Stimulated activated CD4-positive, alpha-beta T cell treated with anti-CD3 and anti-CD28 coated beads, Interleukin-4, amount 100 ng/mL, for 4 hours (primary cell): ENCODE measurements at places on chromosomes 2 and 18.
A peak's percentile ranks its signal among the peaks of the same experiment; 100 is the strongest.

GRCh38 chr2:16664052-16664731, 1.4 kb downstream of the CYRIA start:
- no peak for DNase-seq

DNA sequence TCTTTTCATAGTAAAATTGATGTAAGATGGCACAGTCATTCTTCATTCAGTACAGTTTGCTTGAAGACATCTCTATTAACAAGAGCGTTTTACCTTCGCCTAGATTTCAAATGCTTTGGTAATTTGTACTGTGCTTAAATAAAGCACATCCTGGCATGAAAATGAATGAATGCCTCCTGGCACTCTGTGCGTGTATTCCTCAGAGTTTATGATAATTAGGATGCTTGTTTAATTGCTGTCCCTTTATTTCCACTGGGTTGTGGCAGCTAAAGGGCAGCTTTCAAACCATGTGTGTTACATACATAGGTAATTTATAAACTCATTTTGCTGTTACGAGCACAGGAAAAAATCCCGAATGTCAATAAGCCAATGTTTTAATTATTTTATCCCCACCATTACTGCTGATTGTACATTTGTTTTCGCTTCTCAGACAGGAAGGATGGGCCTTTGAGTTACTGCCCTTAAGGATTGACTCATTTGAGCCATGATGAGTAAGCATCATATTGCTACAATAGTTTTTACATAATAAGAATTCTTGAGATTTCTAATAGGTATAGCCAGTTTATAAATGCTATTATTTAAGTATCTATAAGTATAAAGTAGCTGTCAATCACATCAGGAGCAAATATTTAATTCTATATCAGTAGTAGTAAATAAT, 516.5 kb downstream of the XIRP2 start:
- no peak for DNase-seq

DNA sequence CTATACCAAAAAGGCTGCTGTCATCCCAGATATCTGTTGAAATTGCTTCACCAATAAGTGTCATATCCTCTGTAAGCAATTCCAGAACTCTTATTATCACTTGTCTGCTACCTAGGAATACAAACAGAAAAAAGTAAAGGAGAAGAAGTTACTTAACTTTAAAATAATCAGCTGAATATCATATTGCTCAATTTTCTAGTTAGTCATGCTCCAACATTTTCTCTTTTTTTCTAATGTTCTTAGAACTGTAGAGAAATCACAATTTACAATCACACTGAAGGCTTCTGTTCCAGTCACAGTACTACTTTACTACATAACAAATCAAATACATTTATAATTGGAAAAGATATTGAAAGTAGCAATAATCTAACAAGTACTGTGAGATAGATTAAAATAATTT, 17.4 kb downstream of the RTTN start:
- DNase-seq = no peak

DNA sequence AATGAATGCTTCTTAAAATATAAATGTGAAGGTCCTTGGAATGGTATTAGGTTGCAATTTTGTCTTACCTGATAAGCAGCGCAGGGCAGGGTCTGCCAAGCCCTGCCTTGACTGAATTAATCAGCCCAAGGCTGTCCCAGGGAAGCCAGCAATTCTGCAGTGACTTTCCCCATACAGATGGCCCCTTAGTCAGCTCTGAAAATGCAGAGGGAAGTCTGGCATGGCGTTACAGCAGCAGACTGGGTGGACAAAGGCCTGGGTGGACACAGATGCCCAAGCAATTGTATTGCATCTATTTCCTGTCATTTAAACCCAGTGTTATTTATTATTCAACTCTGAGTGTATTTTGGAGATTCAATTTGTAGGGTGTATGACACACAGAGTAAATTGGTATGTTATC, 56.6 kb upstream of the NOL4 start:
- no peak for DNase-seq

DNA sequence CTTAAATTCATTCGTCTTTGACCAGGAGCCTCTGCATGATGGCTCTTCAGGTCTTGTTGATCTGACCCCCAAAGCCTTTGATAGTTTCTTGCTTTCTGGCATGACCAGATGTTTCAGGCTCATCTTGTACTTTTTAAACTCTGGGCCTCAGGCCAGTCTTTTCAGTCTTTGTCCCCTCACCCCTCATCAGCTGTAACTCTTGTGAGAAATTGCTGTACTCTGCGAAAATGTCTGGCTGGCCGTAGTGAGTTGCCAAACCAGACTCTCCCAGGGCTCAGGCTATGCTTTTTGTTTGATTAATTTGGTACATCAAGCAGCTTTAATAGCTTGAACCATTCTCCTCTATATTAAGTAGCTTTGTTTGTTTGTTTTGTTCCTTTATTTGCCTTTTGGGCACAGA, 75.9 kb downstream of the BABAM2 start:
- DNase-seq = no peak

GRCh38 chr2:81303321-81303720, 998.8 kb upstream of the LRRTM1 start:
- DNase-seq = no peak

GRCh38 chr2:230865766-230866755, 1.3 kb downstream of the ITM2C start:
- DNase-seq = no peak

GRCh38 chr2:14120376-14120775, 512.1 kb upstream of the LRATD1 start:
- DNase-seq = no peak

DNA sequence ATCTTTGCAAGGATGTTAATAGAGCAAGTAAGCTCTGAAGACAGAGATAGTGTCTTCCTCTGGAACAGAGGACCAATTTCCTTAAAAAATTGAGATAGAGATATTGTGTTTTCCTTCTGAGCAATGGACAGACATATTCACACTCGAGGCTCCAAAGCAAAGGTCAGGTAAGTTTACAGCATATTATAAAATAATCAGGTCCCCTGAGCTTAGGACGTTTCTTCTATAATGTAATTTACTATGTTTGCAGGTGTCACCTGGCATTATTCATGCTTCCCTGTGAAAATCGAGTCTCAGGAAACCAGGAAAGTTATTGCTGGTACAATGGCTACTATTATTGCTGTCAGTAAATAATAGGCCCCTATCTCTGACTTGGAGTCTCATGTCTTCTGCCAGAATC, 1135.8 kb upstream of the ACVR2A start:
- no peak for DNase-seq

GRCh38 chr2:17615728-17616351, 75.3 kb downstream of the VSNL1 start:
- no peak for DNase-seq

DNA sequence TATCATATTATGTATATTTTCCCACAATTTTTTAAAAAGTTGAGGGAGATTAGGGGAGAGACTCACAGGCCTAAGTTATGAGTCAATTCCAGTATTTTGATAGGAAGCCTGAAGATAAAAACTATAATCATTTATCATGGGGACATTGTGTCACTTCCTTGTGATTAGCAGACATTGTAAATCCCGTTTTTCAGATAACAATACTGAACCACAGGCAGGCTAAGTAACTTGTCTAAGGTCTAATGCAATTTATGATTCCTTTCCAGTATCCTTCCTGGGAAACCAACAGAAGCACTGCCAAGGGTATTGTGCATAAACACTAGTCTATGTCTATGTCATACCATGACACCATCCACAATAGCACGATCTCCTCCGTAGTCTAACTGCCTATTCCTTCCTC, 235.2 kb upstream of the PIK3C3 start:
- DNase-seq = no peak

DNA sequence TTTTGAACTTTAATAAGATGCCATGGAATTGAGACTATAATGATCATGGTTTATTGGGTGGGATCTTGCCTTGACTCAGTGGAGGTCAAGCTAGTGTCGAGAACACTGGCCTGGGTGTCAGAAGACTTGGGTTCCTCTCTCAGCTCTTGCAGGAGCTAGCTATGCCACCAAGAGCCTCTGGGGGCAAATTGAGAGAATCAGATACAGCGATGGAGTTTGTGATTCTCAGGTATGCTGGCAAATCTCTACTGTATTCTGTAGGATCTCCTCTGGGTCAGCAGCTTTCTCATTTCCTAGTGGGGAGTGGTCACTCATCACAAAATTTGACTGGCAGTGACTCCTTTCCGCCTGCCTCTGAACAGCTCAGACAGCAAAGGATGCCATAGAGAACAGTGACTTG, 477.0 kb downstream of the RNF144A start:
- DNase-seq = no peak

DNA sequence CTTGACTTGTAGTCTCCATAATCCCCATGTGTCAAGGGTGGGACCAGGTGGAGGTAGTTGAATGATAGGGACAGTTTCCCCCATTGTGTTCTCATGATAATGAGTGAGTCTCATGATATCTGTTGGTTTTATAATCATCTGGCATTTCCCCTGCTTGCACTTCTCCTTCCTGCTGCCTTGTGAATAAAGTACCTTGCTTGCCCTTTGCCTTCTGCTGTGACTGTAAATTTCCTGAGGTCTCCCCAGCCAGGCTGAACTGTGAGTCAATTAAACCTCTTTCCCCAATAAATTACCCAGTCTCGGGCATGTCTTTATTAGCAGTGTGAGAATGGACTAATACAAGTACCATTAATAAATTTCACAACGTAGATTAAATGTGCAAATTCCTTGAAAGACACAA, 102.3 kb upstream of the EPB41L5 start:
- no peak for DNase-seq

DNA sequence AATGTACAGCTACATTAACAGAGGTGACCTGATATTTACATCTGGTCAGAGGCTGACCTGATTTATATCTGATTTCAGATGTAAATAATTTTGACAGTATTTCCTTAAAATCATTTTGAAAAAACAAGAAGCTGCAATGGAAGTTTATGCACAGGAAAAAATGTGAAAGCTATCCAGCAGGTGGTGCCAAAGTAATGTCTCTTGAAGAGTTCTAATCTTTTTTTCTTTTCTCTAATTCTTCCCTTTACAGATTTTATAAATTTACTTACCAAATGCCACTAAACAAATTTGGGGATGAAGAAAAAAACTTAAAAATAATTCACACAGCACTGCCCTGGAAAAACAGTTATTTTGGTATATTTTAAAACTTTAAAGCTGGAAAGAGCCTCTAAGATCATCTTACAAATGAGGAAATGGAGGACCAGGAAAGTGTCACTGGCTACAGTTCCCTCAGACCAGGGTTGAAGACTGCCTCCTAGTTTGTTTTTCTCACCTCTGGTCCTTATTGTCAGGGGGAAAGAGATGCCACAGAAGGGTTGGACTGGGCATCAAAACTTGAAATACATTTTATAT, 16.4 kb upstream of the FBLN7 start:
- DNase-seq = peak; percentile 20

DNA sequence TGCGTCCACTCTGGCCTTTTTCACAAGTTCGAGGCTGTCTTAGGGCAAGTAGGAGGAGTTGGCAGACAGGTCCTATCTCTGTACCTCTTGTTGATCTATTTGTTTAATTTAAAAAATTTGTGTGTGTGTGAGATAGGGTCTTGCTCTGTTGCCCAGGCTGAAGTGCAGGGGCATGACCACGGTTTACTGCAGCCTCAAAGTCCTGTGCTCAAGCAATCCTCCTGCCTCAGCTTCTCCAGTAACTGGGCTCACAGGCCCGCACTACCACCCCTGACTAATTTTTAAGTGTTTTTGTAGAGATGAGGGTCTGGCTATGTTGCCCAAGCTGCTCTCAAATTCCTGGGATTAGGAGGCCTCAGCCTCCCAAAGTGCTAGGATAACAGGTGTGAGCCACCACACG, 4.2 kb upstream of the SLC35F6 start:
- no peak for DNase-seq

- DNase-seq = no peak
Measured at GRCh38 chr2:154240921-154241379, 369.2 kb downstream of the GALNT13 start.

- DNase-seq = no peak
Measured at GRCh38 chr2:2600366-2600765, 269.3 kb upstream of the MYT1L start.

DNA sequence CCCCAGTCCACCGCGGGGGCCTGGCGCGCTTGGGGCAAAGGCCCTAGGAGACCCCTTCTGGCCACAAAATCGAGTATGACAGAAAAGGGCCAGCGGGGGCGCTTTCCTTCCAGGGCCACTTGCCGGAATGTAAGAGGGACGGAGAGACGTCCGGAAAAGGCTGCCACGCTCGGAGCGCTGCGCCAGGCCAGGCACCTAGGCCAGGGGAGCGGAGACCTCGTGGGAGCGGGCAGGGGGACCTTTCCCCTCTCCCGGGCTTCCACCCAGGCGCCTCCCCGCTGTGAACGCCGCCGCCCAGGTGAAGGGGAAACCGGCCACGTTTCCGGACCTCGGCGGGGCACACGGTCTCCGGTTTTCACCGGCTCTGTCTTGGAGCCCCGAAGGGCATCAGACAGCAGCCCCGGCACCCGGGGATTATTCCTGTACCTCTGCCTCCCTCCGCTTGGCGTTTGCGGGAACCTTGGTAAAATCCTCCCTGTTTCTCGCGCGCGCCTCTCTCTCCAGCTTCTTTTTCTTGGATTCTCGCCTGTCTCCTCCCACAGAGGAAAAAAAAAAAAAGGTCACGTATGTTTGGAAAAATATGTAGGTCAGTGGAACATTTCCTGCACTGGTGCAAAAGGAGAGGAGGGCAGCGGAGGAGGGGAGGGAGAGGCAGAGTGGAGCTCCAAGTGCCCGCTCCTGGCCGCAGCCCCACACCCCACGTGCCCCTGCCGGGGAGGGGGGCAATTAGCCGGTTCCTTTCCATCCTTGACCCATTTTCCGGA, 1.2 kb upstream of the NPAS2 start:
- peak; percentile 20 for DNase-seq

DNA sequence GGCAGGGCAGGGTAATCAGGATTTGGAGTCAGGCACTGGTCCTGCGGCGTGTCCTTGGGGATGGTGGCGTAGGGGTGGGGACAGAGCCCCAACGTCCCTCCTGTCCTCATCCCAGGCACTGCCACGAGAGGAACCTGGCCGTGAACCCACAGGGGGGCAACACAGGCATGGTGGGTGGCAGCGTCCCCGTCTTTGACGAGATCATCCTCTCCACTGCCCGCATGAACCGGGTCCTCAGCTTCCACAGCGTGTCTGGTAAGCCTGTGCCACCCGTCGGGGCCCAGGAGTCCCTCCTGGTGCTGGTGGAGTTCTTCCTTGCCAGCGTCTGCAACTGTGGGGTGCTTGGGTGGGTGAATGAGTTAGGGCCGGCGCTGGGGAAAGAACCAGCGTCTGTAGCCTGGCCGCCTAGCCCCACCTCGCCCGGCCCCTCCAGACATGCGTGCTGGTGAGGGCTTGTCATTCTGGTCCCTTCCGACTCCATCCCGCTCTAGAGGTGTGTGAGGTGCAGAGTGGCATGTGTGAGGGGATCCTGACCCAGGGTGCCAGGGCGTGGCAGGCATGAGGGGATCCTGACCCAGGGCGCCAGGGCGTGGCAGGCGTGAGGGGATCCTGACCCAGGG, 8.0 kb downstream of the D2HGDH start:
- DNase-seq = no peak

- no peak for DNase-seq
Measured at GRCh38 chr2:183242937-183243336, 118.7 kb downstream of the NUP35 start.

GRCh38 chr2:215275824-215276223, 36.0 kb upstream of the ATIC start:
- DNase-seq = no peak
